ENCODE measurements at places on chromosomes 2 and 18.

GRCh38 chr18:8559612-8560186 lies 49.5 kb upstream of the RAB12 start:
- DNase-seq = no peak

DNA sequence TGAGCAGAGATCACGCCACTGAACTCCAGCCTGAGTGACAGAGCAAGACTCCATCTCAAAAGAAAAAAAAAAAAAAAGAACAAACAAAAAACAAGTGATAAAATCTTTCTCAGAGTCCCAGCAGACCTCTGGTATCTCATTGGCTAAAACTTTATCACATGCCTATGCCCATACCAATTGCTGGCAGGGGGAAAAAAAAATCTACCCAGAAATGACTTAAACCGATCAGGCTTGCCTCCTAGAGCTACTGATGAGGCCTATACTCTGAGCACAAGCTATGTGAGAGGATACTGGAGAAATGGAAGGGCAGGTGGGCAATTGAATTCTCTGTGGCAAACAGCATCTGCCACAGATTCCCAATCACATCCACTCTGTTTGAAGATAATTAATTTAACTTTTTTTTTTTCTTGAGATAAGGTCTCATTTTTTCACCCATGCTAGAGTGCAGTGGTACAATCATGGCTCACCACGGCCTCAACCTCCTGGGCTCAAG lies 49.0 kb downstream of the FBXO36 start:
- no peak for DNase-seq

GRCh38 chr2:218043100-218043499 lies 26.0 kb upstream of the RUFY4 start:
- DNase-seq = no peak

- no peak for DNase-seq
Measured at GRCh38 chr2:15673919-15674636, 82.4 kb downstream of the DDX1 start.

DNA sequence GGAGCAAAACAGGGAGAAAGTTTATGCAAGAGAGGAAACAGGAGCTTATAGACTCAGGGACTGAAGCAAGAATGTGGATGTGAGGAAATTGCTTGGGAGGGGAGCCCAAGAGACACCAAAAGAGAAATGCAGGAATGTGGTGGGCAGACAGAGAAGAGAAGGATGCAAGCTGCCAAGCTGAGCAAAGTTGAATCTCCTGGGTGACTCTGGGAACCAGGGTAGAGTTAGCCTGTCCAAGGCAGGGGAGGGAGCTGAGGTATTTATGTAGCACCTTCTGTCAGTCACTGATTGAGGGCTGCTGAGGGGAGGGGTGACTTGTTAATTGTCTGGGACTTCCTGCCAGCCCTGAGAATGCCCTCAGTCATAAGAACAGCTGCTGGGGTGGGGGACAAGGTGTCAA lies 464.3 kb downstream of the NBAS start:
- DNase-seq = no peak

Measured in hippocampal formation (tissue), 2 donors.